Natural killer cell (primary cell): ENCODE measurements at places on chromosomes 2 and 18. TPM values are rescaled to one million over a fixed set of nuclear protein-coding genes. Genes with fewer than 3 reads are reported as not detected.

DNA sequence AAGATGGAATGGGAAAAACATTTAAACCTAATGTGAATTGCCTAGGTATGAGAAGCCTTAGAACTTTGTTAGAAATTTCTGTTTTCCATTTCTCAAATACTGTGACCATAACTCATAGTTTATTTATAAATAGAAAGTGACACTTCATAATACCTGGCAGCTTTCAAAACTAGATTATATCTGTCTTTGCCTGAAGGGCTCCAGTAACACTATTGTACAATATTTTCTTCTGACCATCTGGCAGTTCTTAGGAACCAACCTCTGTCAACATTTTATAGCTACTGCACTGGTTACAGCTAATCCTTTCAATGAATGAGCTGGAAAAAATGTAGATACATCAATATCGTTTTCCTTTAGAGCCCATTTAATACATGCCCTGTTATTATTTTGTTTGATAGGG, 237.4 kb downstream of the CAMKMT start:
- no peak overlapping the region for H3K27ac ChIP-seq
- DNase-seq, result no peak
- no peak overlapping the region for H3K4me3 ChIP-seq
- no peaks in the 10 kb centered on the region for H3K36me3 ChIP-seq

- peaks cover 5% of the 10 kb centered on the region for H3K4me1 ChIP-seq
- H3K27me3 ChIP-seq, result no peaks in the 10 kb centered on the region
- H3K27ac ChIP-seq, result no peak overlapping the region
- DNase-seq, result no peak
These were observed 23.9 kb upstream of the GPR17 start for GRCh38 chr2:127621981-127622431.

DNA sequence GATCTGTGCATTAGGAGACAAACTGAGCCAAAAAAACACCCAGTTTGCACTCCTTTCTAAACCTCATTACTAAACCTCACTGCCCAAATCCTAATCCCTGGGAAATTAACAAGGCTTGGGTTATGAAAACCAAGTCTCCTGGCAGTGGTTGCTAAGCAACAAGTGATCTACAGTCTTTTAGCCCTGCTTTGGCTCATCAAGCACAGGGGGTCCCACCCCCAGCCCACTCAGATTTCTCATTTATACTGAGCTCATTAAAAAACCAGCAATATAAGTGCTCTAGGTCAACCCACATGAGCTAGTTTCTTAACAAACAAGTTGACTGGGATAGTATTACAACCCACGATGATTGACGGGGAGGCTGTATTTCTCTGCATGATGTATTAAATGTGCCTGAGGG, 18.4 kb downstream of the DNER start:
- no peak overlapping the region for H3K27ac ChIP-seq
- H3K27me3 ChIP-seq, result peaks cover 2% of the 10 kb centered on the region
- H3K4me1 ChIP-seq, result no peaks in the 10 kb centered on the region
- no peaks in the 10 kb centered on the region for H3K36me3 ChIP-seq
- DNase-seq, result no peak

DNA sequence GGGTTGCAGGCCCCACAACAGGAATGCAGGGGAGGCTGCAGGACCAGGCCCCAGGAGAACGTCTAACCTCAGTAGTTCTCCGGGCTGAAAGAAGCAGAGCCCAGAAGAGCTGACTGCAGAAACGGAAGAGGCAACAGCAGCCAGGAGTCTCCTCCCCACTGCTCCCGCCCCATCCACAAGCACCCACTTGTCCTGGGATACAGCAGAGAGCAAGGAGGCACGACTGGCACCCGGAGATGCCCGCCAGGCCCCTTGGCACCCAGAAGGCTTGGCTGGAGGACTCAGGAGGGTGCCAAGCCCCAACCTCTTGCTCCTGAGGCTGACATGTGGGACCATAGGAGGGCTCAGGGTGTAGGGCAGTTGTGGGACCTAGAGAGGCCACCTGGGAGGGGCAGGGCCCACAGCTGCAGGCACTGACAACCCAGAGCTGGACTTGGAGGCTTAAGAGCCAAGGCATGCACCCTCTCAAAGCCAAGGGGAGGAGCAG, 29.0 kb upstream of the TNS1 start:
- no peak overlapping the region for H3K4me3 ChIP-seq
- no peaks in the 10 kb centered on the region for H3K27me3 ChIP-seq
- peaks cover 21% of the 10 kb centered on the region for H3K4me1 ChIP-seq
- H3K36me3 ChIP-seq, result no peaks in the 10 kb centered on the region
- DNase-seq, result no peak
- no peak overlapping the region for H3K27ac ChIP-seq

GRCh38 chr2:125983364-125983763, 672.6 kb upstream of the GYPC start:
- no peaks in the 10 kb centered on the region for H3K27me3 ChIP-seq
- no peaks in the 10 kb centered on the region for H3K4me1 ChIP-seq
- no peaks in the 10 kb centered on the region for H3K36me3 ChIP-seq

GRCh38 chr2:75268112-75268511, 68.8 kb upstream of the TACR1 start:
- DNase-seq, result no peak
- H3K27ac ChIP-seq, result no peak overlapping the region
- no peak overlapping the region for H3K4me3 ChIP-seq
- H3K4me1 ChIP-seq, result no peaks in the 10 kb centered on the region
- no peaks in the 10 kb centered on the region for H3K27me3 ChIP-seq
- no peaks in the 10 kb centered on the region for H3K36me3 ChIP-seq

GRCh38 chr2:73053316-73054114, 18.0 kb downstream of the SFXN5 start:
- H3K4me3 ChIP-seq, result no peak overlapping the region
- H3K27me3 ChIP-seq, result no peaks in the 10 kb centered on the region
- no peak overlapping the region for H3K27ac ChIP-seq
- peaks cover 7% of the 10 kb centered on the region for H3K36me3 ChIP-seq
- H3K4me1 ChIP-seq, result no peaks in the 10 kb centered on the region
- DNase-seq, result no peak

Gene IL1B
- total RNA-seq, result 250 TPM

Gene EGR4
- 2.6 TPM for total RNA-seq

DNA sequence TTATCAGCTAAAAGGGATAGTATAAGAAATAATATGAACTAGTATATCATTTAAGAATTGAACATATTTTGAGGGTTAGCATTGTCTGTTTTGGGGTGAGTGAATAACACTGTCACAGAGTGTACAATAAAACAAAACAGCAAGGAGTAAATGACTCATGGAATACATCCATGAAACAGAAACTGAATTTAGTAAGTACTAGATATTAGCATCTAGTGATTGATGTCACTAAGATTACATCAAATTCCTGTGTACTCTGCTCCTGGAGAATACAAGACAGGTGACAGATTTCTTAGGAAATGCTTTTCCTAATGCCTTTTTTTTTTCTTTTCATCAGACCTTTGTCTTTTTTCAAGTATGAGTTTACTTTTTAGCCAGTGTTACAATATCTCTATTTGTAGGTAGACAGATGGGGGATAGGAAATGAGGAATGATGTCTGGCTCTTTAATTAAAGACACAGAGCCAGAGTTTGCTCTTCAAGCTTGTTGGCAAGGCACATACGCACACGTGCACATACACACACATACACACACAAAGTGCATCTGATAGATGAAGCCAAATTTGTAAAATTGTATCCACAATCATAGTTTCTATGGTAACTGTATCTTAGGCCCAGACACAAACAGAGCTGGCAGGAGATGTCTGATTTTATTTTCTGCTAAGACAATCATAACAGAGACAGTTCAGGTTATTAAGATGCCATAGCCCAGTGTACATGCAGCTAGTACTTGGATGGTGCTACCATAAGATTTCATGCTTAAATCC, 138.2 kb upstream of the NRP2 start:
- no peak for DNase-seq
- H3K4me3 ChIP-seq, result no peak overlapping the region
- no peaks in the 10 kb centered on the region for H3K4me1 ChIP-seq
- H3K36me3 ChIP-seq, result no peaks in the 10 kb centered on the region
- no peak overlapping the region for H3K27ac ChIP-seq

DNA sequence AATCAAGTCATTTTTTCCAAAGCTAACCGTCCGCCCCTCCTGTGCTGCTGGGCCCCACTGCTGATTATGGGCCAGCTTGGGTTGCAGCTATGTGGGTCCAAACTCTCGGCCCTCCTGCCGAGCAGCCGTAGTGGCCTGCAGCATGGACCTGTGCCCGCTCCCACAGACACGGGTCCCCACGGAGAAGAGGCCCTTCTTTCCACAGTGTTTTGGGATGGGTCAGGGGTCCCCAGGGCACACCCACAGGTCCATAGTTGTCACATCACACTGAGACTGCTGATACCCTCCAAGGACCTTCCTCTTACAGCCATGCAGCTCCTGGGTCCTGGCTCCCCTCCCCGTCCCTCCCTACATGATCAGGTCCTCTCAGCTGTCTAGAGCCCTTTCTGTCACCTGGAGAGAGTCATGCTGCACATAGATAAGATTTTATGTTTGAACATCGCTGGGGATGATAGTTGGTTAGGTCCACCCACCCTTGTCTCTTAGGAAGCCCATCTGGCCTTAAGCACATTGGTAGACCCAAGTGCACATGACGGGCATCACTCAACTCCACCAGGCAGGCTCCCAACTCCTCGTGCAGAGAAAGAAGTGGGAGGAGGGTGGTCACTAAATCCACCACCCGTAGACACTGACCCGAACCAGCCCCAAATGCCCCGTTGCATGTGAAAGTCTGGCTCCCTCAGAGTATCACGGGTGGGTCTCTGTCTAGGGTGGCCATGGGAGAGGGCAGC, 17.5 kb downstream of the GPR55 start:
- H3K4me1 ChIP-seq, result no peaks in the 10 kb centered on the region
- no peaks in the 10 kb centered on the region for H3K36me3 ChIP-seq
- H3K27ac ChIP-seq, result no peak overlapping the region

DNA sequence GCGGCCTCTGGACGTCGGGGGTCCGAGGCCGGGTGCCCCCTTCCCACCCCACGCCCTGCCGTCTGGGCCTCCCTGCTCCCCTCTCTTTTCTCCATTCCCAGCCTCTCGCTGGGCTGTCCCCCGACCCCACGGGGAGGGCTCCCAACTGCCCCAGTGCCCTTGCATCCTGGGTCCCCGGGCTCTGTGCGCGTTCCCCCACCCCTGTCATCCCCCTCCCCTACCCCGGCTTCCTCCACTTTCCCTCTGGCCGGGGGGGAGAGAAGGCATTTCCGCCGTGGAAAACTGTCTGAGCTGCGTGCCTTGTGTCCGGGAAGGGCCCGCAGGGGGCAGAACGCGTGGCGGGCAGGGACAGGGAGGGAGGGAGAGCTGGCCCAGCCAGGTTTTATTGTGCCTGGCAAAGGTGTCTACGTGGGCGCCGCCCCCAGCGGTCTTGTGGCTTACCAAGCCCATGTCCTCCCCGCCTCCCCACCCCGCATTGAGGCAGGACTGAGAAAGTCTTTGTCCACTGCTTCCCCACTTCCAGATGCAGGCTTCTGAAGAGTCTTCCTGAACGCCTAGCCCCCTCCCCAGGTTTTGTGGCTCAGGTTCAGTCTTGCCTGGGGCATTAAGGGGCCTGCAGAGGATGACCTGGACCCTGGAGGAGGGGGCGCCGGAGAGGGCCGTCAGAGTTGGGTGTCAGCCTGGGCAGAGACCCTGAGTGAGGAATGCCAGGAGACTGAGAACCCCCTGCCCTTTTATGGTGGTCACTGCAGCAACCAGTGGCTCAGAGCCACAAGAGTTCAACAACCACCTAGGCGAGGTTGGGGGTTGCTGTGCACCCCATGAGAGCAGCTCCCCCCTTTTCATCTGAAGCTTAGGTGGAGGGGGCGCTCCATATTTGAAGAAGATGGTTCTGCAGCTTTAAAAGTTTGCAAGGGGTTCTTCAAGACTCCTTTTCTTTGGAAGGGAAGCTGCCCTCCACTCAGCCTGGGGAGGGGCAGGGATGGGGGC, 1.3 kb downstream of the ITM2C start:
- no peak overlapping the region for H3K27ac ChIP-seq
- DNase-seq, result peak; percentile 66
- peaks cover 33% of the 10 kb centered on the region for H3K27me3 ChIP-seq
- no peaks in the 10 kb centered on the region for H3K36me3 ChIP-seq

Gene SCN3A
- not detected for total RNA-seq

- H3K27ac ChIP-seq, result no peak overlapping the region
- no peak for DNase-seq
- H3K27me3 ChIP-seq, result no peaks in the 10 kb centered on the region
- H3K36me3 ChIP-seq, result peaks cover 15% of the 10 kb centered on the region
- no peak overlapping the region for H3K4me3 ChIP-seq
These were observed 135.9 kb downstream of the NCK2 start for GRCh38 chr2:105880637-105881036.

- H3K27ac ChIP-seq, result no peak overlapping the region
- no peaks in the 10 kb centered on the region for H3K27me3 ChIP-seq
These were observed 58.8 kb downstream of the SCN1A start for GRCh38 chr2:166068981-166069380.

Gene LIMS4
- 0.33 TPM for total RNA-seq
